ENCODE measurements at places on chromosomes 3 and 15.

DNA sequence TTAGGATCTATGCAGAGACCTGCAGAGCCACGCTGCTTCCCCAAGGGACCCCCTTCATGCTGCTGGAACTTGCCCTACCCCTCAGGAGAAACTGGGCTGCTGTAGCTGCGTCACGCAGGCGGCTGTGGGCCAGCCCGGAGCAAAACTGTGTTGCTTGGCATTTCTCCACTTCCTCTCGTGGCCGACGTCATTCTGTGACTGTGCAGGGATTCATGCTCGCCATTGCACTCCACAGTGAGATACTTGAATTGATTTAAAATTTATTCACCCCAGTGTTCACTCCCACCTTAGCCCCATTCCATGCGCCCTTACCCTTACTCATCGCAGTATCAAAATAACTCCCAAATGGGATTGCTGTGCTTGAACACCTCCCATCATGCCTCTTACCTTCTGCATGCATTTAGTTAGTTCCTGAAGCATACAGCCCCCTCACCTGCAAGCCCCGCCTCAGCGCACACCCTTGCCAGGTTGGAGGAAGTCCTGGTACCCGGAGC lies 45.7 kb downstream of the TMEM44 start:
- DNase-seq = no peak

DNA sequence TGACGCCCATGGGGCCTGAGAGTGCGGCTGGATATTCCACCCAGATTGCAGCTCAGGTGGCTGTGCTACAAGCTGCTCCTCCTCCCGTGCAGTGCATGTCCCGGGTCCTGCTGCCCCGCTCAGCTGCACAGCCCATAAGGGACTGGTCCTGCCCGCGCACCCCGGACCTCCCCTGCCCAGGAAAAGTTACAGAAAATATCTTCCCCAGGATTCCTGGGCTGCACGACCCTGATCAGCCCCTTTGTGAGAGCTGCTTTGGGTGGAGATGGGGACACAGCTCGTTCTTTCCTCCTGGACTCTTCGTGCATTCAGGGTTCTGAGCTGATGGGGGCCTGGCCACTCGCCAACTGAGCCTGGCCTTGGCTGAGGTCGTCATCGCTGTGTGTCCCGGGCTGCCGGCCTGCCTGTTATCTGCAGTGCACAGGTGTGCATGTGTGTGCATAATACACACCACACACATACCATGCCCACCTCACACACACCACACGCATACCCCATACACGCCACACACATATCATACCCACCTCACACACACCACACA lies 28.8 kb downstream of the APBA2 start:
- DNase-seq = no peak

GRCh38 chr3:32734756-32735155 lies 49.8 kb downstream of the CNOT10 start:
- no peak for DNase-seq

DNA sequence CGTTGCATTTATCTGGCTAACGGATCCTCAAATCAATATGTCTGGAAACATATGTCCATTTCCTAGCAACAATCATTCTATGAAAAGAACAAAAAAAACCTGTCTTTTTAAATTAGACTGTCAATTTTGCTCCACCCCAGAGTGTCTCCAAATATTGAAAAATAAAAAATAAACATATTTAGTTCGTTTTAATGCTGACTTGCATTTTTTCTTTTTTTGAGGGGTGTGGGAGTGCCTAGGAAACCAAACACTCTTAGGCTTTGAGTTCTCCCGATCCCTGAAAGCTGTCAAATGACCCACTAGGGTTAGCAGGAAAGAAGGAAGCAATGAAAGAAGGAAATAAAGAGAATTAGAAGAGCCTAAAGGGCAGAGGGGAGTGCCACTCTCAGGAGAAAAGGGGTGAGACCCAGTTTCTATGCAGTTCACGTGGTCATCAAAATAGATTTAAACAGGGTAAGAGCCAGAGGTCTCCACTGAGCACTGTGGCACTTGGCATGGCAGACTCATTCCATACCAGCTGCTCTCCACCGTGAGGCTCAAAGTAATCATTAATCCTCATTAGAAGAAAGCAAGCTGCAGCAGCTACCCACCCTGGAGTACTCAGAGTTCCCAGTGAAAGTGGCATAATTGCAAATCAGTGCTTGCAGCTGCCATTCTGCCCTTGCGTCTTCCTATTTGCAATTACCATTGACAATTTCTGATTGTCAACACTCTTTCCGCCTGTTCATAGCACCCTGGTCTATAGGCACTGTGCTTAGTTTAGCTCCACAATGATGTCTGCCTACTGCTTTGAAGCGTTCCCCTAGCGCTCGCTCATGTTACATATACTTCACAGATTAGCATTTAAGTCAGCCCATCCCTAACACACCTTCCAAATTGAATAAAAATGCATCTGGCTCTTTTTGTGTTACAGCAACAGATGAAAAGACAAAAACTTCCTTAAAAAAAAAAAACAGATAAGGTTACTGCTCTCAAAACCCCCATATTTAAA lies 32.3 kb downstream of the PDZRN3 start:
- DNase-seq = peak; percentile 58

DNA sequence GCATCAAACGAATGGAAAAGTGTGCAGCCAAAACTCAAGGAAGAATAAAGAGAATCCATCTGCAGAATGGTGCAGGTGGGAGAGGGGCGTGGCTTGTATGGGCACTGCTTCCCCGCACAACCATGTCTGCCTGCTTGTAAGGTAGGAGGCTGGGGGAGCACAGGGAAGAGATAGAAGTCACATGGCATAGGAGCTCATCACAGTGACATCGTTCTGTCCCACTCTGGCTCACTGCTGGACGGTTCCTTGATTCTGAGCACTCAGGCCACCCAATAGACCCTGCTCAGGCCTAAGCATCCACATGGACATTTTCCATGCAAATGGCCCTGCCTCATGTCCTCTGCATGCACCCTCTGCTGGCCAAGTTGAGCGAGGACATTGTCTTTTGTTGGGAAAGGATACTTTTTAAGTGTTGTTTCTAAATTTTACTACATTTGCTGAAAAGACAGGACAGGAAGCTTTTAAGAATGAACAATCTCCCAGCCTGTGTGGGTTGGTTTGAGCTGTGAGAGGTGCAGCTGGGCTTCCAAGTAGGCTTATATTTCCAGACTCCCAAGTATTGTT lies 3.1 kb downstream of the MYLK start:
- DNase-seq = no peak

DNA sequence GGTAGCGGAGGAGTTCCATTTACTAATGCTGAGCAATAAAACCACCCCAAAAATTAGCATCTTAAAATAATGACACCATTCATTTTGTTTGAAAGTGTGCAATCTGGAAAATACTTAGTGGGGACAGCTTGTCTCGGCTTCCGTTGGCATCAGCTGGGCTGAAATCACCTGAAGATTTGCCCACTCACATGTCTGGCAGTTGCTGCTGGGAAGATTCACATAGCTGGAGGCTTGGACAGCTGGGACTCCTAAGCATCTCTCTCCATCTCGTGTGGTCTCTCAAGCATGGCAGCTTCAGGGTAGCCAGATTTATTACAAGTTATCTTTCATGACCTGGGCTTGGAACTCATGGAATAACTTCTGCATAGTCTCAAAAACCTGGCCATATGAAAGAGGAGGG lies 38.4 kb upstream of the BFSP2 start:
- DNase-seq = no peak

GRCh38 chr3:117133066-117133465 lies 423.5 kb downstream of the TUSC7 start:
- DNase-seq = no peak

- DNase-seq = no peak
Observed at GRCh38 chr15:60000824-60001609, 3.1 kb upstream of the FOXB1 start.

- no peak for DNase-seq
Observed at GRCh38 chr3:61237858-61238257, 13.4 kb downstream of the FHIT start.
